ENCODE measurements at places on chromosomes 4 and X. TPM values are rescaled to one million over a fixed set of nuclear protein-coding genes. Genes with fewer than 3 reads are reported as not detected.

- H3K27me3 ChIP-seq = no peaks in the 10 kb centered on the region
- DNase-seq = no peak
- no peak overlapping the region for H3K27ac ChIP-seq
- H3K4me3 ChIP-seq = no peak overlapping the region
- H3K4me1 ChIP-seq = no peaks in the 10 kb centered on the region
Observed at GRCh38 chr4:181752516-181752915, 490.7 kb upstream of the TENM3 start.

GRCh38 chr4:159174645-159175084, 71.8 kb downstream of the RAPGEF2 start:
- H3K27me3 ChIP-seq = no peaks in the 10 kb centered on the region
- DNase-seq = no peak
- H3K27ac ChIP-seq = peak overlapping the region; percentile 15
- H3K4me1 ChIP-seq = peaks cover 74% of the 10 kb centered on the region
- H3K4me3 ChIP-seq = no peak overlapping the region

DNA sequence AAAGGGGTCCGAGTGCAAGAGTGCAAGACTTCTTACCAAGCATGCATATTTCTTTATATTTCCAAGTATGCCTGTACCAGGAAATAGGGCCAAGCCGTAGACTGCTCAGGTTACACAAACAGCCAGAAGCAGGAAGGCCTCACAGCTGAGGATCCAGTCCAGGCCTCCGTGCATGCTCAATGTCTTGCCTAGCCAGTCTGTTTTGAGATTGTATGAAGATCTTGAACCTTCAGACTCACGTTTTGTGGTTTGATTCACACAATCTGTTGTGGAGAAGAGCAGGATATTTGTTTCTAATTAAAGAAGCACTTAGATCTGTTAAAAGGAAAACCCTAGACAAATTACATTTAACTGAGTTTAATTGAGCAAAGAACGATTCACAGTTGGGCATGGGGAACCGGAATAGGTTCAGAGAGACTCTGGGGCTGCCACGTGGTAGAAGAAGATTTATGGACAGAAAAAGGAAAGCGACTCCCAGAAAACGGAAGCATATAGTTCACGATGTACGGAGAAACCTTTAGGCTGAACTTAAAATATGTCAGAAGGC, 1.2 kb downstream of the MGST2 start:
- H3K4me3 ChIP-seq = peak overlapping the region; percentile 61
- peak overlapping the region; percentile 89 for H3K27ac ChIP-seq
- peaks cover 4% of the 10 kb centered on the region for H3K36me3 ChIP-seq
- no peaks in the 10 kb centered on the region for H3K4me1 ChIP-seq

DNA sequence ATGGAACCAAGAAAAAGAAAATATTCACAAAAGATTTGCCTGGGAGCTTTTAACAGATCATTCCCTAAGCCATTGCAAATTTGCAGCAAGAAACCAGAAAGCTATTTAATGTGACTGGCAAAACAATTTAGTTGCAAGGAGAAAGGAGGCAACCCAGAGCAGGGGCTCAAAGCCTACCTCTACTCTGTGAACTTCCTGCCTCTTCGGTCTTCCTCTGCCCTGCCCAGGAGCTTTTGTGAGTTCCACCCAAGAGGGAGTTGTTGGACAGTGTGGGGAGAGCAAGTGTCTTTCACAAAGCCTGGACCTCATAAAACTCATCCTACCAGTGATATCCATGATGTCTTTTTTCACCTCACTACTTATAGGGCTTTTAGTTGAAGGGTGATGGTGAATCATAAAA, 107.4 kb downstream of the AFF1 start:
- DNase-seq = no peak
- no peaks in the 10 kb centered on the region for H3K4me1 ChIP-seq
- no peak overlapping the region for H3K4me3 ChIP-seq

GRCh38 chr4:44848466-44848865, 122.1 kb upstream of the GNPDA2 start:
- H3K27me3 ChIP-seq = no peaks in the 10 kb centered on the region
- H3K36me3 ChIP-seq = no peaks in the 10 kb centered on the region
- DNase-seq = no peak
- no peaks in the 10 kb centered on the region for H3K4me1 ChIP-seq
- no peak overlapping the region for H3K4me3 ChIP-seq

DNA sequence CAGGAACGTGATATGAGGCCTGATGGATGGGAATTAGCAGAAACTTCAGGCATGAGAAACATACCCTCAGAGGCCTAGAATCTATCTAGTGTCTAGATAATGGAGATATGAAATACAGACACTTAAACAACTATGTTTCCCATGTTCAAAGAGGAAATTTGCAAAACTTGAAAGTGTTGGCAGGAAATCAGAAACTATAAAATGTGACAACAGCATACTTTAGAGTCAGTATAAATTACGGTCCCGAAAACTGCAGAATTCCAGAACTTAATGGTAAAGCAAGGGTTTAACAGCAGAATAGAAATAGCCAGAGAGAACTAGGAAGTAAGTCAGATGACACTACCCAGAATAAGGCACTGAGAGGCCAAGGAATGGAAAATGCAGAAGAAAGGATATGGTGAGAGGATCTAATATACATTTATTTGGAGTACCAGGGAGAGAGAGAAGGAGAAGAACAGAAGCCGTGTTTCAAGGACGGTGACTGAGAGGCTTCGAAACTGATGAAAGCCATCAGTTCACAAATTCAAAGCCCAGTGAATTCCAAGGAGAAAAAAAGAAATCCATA, 7.4 kb downstream of the HTT-AS start:
- no peaks in the 10 kb centered on the region for H3K27me3 ChIP-seq
- H3K4me3 ChIP-seq = no peak overlapping the region
- no peak overlapping the region for H3K27ac ChIP-seq
- no peaks in the 10 kb centered on the region for H3K4me1 ChIP-seq

DNA sequence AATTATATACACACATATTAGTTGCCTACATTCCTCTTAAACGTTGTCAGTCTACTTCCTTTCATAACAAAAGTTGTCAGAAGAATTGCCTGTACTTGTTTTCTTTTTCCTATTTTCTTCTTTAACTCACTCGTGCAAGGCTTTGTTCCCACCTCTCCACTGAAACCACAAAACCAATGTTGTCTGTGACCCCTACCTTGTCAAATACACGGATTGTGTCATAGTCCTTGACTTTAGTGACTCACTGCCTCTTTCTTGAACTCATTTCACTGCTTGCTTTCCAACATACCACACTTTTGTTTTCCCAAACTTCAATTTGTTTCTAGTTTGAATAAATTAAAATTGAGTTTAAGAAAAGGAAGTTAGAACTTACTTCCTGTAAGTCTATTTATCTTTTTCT, 283.9 kb upstream of the AGA start:
- H3K4me1 ChIP-seq = no peaks in the 10 kb centered on the region
- no peak overlapping the region for H3K4me3 ChIP-seq
- H3K27ac ChIP-seq = no peak overlapping the region
- no peaks in the 10 kb centered on the region for H3K27me3 ChIP-seq
- DNase-seq = no peak

DNA sequence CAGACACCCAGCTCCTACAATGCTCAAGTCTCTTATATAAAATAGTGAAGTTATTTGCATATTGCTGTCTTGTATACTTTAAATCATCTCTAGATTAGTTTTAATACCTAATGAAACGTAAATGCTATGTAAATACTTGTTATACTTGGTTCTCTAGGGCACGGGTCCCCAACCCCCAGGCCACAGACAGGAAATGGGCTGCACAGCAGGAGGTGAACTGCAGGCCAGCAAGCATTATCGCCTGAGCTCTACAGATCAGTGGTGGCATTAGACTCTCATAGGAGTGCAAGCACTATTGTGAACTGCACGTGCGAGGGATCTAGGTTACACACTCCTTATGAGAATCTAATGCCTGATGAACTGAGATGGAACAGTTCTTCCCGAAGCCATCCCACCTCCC, 395.9 kb upstream of the EMCN start:
- no peak overlapping the region for H3K4me3 ChIP-seq
- DNase-seq = no peak
- no peaks in the 10 kb centered on the region for H3K4me1 ChIP-seq
- no peaks in the 10 kb centered on the region for H3K36me3 ChIP-seq

DNA sequence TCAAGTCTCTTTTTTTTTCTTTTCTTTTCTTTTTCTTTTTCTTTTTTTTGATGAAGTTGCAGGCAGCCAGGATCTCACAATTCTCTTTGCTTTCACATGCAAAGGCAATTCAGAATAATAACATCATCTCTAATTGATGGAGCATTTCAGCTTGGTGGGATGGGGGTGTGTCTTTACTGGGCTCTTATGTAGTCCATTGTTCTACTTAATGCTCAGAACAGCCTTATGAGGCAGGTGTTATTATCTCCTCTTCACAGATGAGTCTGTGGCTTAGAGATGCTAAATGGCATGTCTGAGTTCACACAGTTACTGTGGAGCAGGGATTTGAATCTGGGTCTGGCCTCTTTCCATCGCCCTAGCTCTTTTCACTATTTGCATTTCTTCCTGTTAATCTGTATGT, 70.2 kb downstream of the TRPC5 start:
- H3K27me3 ChIP-seq = no peaks in the 10 kb centered on the region
- no peaks in the 10 kb centered on the region for H3K4me1 ChIP-seq
- H3K27ac ChIP-seq = no peak overlapping the region
- DNase-seq = no peak
- H3K36me3 ChIP-seq = no peaks in the 10 kb centered on the region

GRCh38 chr4:52600275-52600674, 58.8 kb downstream of the USP46 start:
- H3K27me3 ChIP-seq = no peaks in the 10 kb centered on the region
- peaks cover 11% of the 10 kb centered on the region for H3K4me1 ChIP-seq
- H3K36me3 ChIP-seq = peaks cover 22% of the 10 kb centered on the region
- H3K4me3 ChIP-seq = no peak overlapping the region
- DNase-seq = no peak
- H3K27ac ChIP-seq = peak overlapping the region; percentile 22

DNA sequence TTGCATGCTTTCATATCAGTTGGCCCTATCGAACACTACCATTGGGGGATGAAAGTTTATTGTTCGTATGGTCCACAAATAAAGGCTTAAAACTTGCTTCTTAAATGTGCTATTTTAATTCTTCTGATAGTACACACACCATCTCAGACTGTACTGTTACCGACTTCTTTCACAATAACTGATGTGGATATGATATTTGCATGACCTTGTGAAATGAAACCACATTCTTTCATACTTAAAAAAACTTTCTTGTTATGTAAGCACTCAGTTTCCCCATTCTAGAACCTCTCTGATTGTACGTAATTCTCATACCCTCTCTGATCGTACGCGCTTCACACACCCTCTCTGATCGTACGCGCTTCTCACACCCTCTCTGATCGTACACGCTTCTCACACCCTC, 12.0 kb upstream of the WDR19 start:
- H3K4me1 ChIP-seq = no peaks in the 10 kb centered on the region
- H3K36me3 ChIP-seq = no peaks in the 10 kb centered on the region
- no peak overlapping the region for H3K4me3 ChIP-seq
- H3K27me3 ChIP-seq = no peaks in the 10 kb centered on the region
- no peak overlapping the region for H3K27ac ChIP-seq

GRCh38 chrX:102959471-102959870, 22.4 kb downstream of the RAB40AL start:
- H3K4me1 ChIP-seq = no peaks in the 10 kb centered on the region
- no peak overlapping the region for H3K4me3 ChIP-seq
- no peak overlapping the region for H3K27ac ChIP-seq
- H3K36me3 ChIP-seq = no peaks in the 10 kb centered on the region
- DNase-seq = no peak

- H3K36me3 ChIP-seq = no peaks in the 10 kb centered on the region
- no peak overlapping the region for H3K27ac ChIP-seq
- no peak overlapping the region for H3K4me3 ChIP-seq
- H3K4me1 ChIP-seq = no peaks in the 10 kb centered on the region
Observed at GRCh38 chr4:140851032-140851636, 94.9 kb upstream of the TBC1D9 start.

- H3K4me1 ChIP-seq = no peaks in the 10 kb centered on the region
- DNase-seq = no peak
- no peaks in the 10 kb centered on the region for H3K36me3 ChIP-seq
- no peak overlapping the region for H3K4me3 ChIP-seq
- no peaks in the 10 kb centered on the region for H3K27me3 ChIP-seq
- H3K27ac ChIP-seq = no peak overlapping the region
Observed at GRCh38 chr4:89599026-89599425, 237.9 kb downstream of the SNCA start.

GRCh38 chrX:72038016-72038415, 93.7 kb downstream of the RTL5 start:
- no peaks in the 10 kb centered on the region for H3K36me3 ChIP-seq
- no peaks in the 10 kb centered on the region for H3K4me1 ChIP-seq
- H3K27me3 ChIP-seq = no peaks in the 10 kb centered on the region
- DNase-seq = no peak
- H3K27ac ChIP-seq = no peak overlapping the region
- H3K4me3 ChIP-seq = no peak overlapping the region

CHST7 gene
- 33.6 TPM for total RNA-seq

SRPX2 gene
- 15.3 TPM for total RNA-seq

PROM1 gene
- total RNA-seq = 8.1 TPM

DCHS2 gene
- total RNA-seq = 0.04 TPM

TLR3 gene
- 3.5 TPM for total RNA-seq

PLCXD1 gene
- 2.2 TPM for total RNA-seq

All from right atrium auricular region (tissue), 2 donors.